Fibroblast of skin of right quadriceps (primary cell): ENCODE measurements at places on chromosomes 16 and 17.

DNA sequence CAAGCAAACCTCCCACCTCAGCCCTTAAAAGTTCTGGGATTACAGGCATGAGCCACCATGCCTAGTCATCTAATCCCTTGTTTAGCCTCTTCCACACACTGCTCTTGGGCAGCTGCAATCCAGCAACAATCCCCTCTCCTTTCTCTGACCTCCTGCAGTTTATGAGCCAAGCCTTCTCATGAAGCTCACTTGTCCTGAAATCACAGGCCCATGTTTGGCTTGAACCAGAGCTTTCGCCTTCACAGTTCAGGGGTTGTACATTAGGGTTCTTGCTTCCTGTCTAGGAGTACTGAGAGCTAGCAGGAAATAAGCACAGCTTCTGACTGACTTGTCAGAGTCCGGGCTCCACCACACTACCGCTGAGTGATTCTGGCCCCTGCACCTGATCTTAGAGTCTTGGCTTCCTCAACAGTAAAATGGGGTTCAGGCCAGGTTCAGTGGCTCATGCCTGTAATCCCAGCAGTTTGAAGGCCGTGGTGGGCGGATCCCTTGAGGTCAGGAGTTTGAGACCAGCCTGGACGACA is 16.3 kb downstream of the ERAL1 start:
- no peak for DNase-seq

GRCh38 chr16:24540602-24541210 is 1.3 kb downstream of the RBBP6 start:
- DNase-seq: peak; percentile 16

- peak; percentile 83 for DNase-seq
Observed at GRCh38 chr16:30409125-30410060, 2.0 kb downstream of the ZNF771 start.

DNA sequence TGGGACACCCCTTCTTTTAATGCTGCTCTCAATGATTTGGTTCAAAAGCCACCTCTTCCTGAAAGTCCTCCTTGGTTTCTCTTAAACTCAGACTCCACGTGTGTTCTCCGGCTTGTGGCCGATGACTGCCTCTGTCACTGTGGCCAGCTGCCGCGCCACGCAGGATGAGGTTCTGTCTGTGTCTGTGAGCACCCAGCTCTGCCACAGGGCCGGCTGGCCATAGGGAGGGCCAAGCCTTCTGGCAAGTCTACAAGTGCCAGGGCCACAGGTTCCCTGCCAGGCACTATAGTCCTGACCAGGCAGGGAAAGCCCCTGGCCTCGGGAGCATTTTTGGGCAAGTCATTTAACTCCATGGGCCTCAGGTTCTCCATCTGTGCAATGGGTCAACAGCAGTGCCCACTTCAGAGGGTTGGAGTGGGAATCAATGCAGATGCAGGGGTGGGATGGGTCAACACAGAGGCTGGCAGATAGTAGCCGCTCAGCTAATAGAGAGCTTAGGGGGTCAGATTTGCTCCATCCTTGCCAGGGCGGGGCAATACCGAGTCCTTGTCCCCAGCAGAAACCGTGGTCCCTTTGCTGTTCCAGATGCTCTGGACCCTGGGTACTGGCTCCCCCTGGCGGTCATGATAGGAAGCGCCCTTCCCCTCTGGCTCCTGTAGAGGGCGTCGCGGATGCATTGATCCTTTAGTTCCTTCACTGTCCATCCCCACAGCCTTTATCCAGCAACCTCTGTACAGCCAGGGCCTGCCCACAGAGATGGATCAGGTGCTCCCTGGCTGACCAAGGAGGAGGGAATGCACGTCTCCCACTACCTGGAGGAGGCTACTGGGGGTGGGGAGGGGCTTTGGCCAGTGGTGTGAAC is 19.3 kb upstream of the ADGRG3 start:
- DNase-seq: peak; percentile 69

DNA sequence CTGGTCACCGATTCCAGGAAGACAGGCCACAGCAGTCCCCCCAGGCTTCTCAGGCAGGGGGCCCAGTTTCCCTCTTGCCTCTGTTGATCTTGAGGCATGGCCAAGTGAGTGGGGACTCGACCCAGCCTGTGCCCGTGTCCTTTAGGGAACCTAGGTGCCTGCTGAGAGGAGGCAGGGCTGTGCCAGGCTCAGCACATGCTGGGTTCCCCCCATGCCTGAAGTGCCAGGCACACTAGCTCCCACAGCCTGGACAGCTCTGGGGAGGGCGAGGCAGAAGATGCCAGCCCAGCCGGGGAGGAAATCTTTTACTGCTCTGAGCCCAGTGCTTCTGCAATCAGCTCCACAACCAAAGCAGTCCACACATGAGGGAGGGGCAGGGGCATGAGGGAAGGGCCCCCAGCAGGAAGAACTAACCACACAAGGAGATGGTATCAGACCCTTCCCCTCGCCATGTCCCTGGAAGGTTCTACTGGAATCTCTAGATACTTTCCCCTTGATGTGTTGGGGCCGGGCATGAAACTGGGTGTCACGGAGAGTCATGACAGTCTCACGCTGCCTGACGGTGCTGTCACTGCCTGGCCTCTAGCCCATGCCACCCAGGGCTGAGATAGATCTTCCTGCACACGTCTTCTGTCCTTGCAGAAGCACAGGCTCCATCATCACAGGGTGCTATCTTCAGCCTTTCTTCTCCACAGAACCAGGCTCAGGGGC is 25.5 kb downstream of the MYO18A start:
- no peak for DNase-seq

DNA sequence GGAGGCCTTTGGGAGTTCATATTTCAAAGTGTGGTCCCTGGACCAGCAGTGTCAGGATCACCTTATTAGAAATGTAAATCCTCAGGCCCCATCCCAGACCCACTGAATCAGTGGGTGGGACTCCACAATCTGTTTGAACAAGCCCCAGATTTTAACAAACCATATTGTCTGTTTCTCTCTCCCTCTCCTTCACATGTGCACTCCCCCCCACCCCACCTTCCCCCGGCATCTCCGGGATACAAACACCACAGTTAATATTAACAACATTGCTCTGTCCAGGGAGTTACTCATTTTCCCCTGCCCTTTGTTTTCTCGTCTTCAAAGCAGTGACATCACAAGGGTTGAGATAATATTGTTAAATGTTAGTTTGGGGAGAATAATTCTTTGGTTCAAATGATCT is 127.3 kb downstream of the KATNIP start:
- DNase-seq: no peak

- DNase-seq: no peak
Observed at GRCh38 chr17:65633988-65634387, 72.5 kb upstream of the AXIN2 start.

GRCh38 chr17:62121025-62121730 is 56.1 kb upstream of the MED13 start:
- DNase-seq: no peak

DNA sequence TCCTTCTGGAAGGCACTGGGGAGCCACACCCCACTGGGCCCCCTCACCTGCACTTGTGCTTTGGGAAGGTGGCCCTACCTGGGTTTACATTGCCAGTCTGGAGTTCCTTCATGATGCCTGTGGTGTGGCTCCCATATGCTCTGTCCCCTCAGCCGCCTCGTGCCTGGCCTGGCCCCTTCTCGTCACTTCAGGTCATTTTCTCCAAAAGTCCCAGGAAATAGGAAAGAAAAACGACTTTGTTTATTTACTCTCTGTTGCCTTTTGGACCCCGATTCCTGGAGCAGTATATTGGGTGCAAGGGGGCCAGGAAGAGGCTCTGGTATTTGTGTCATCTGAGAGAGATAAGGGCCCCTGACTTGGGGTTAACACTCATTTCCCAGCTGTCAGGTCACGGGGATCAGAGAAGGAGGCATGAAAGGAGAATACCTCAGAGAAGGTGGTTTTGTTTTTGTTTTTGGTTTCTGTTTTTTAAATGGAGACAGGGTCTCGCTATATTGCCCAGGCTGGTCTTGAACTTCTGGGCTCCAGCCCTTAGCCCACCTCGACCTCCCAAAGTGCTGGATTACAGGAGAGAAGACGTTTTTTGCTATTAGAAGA is 4.7 kb downstream of the SOCS3 start:
- DNase-seq: no peak

DNA sequence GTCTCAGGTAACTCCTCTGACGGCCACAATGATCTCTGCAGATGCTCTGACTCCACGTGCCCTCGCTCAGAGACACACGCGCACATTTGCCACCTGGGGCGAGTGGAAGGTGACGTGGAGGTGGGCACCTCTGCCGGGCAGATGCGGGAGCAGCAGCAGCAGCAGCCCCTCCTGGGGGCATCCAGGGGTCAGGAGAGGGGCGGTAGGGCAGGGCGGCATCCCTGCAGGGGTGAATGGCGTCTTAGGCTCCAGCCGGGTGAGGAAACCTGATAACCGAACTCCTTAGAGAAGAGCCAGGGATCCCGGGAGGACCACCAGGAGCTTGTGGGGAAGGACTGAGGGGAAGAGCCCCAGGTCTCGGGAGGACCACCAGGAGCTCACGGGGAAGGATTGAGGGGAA is 34.6 kb upstream of the CDH15 start:
- no peak for DNase-seq

DNA sequence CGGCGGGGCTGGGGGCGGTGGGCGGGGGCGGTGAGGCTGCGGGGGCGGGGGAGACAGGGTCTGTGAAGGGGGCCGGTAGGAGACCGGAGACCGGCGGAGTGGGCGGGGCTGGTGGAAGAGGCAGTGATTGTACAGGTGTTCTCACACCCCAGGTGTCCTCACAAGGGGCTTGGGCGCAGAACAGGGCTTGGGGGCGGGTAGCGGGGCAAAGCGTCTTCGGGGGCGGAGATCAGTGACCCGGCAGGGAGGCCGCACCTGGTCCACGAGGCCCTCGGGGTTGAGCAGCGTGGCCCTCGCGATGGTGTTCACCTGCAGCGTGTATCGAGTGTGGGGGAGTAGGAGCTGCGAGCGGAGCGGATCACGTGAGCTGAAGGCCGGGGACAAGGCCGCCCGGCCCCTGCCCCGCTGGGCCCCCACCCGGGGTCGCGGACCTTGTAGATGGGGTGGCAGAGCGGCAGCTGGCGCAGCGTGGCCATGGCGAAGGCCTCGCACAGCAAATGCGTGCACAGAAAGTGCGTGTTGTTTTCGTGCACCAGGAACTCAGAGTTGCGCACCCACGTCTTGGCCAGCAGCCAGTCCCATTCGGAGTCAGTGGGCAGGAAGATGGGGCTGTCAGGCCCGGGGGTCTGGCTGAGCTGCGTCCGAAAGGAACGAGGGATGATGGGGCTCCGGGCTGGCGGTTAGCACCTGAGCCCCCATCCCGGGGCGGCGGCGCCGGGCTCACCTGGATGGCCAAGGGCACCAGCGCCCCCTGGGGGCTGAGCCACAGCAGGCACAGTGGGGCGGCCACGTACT is 8.5 kb downstream of the ALOXE3 start:
- DNase-seq: no peak

GRCh38 chr16:3461151-3461550 is 17.7 kb downstream of the NAA60 start:
- DNase-seq: no peak

GRCh38 chr17:27536781-27537180 is 80.5 kb downstream of the KSR1 start:
- no peak for DNase-seq

DNA sequence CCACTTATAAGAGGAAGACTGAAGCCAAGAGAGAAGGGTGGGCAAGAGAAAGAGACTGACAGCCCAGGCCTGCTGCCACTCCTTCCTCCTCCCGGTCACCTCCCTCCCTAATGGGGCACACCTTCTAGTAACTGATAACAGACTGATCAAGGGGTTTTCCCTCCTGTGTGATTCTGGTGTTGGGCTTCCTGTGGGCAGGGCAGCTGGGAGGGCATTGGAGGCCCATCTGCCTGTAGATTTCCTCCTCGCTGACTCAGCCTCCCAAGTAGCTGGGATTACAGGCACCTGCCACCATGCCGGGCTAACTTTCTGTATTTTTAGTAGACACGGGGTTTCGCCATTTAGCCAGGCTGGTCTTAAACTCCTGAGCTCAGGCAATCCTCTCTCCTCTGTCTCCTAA is 16.2 kb downstream of the CA4 start:
- no peak for DNase-seq

DNA sequence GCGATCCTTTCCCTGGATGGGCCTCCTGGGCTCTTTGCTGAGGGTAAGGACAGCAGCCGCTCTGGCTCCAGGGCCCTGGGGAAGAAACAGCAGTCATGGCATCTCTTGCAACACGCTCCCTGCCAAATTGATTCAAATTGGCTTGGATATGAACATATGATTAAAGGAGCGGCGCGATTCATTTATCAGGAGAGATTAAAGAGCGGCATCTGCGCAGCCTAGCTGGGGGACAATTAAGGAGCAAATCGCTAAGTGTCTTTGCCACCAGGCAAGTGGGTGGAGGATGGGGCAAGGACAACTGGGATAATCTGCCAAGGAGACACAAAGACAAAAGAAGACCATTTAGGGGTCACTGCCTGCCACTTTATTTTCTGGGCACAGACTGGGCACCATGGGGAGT is 27.8 kb downstream of the PIPOX start:
- DNase-seq: no peak
